NCI-H187 (cell line): ENCODE measurements at places on chromosomes 12 and 14.

GRCh38 chr14:51818748-51819380, 41.5 kb upstream of the GNG2 start:
- peak; percentile 86 for DNase-seq

- no peak for DNase-seq
Observed at GRCh38 chr12:87163122-87163521, 866.1 kb downstream of the C12orf50 start.

DNA sequence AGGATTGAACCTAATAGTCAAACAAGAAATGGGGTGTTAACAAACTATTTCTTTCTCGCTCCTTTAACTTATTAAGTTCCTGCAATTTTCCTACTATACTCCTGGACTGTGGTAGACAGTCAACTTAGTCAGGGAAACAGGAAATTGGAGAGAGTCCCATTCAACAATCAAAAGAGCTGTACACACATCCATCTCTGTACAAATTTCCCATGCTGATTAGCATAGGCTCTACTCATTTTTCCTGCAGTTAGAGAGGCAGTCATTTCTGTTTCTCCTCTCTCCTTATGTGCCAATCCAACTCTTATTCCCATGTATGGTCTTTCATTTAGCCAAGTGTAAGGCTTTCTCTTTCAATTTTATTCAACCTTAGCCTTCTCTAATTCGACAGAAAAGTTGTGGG, 1168.5 kb upstream of the FLRT2 start:
- DNase-seq, result no peak

GRCh38 chr12:125280482-125281377, 215.5 kb downstream of the AACS start:
- no peak for DNase-seq

DNA sequence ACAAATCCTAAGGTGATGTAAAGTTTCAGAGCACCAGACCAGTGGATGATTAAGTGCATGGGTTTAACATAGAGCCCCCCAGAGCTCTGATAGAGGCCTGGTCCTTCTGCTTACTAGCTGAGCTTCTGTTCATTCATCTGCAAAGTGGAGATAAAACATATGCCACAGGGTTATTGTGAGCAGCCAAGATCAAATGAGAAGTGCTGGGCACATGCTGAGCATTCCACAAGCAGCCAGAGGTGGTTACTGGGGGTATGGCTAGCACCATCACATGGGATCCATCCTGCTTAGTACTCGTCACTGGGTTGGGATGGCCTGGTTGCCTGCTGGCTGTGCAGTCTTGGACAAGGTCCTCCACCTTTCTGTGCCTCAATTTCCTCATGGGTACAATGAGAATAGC, 18.0 kb upstream of the SMUG1 start:
- no peak for DNase-seq

DNA sequence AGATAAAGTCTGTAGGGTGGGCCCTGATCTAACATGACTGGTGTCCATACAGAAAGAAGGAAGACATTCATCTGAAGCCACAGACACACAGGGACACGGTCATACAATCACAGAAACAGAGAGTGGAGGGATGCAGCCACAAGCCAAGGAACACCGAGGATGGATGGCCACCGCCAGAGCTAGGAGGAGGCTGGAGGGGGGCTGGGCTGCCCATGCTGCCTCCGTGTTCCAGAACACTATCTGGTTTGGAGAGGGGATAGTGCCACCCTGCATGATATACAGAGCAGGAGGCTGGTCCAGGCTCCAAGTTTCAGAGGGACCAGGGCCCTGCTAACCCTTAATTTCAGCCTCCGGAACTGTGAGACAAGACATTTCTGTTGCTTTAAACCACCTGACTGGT, 8.7 kb downstream of the KRT75 start:
- no peak for DNase-seq

DNA sequence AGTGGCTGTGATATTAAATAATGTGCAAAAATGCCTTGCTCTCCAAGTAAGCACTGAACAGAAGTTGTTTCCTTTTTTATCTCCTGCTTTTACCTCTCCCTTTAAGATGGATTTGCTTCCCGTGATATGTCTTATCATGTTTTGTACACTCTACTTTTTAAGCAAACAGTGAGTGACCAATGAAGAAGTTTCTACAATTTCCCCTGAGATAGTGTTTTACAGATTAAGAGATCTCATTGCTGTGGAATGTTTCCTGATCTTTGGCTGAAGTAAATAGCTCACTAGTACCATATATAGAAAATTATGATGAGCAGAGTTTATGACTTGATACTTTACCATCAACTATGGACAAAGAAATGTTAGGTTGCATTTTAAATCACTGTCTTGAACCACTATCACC, 184.8 kb upstream of the PDE3A start:
- no peak for DNase-seq

GRCh38 chr12:108831309-108831991, 25.9 kb downstream of the SSH1 start:
- no peak for DNase-seq

DNA sequence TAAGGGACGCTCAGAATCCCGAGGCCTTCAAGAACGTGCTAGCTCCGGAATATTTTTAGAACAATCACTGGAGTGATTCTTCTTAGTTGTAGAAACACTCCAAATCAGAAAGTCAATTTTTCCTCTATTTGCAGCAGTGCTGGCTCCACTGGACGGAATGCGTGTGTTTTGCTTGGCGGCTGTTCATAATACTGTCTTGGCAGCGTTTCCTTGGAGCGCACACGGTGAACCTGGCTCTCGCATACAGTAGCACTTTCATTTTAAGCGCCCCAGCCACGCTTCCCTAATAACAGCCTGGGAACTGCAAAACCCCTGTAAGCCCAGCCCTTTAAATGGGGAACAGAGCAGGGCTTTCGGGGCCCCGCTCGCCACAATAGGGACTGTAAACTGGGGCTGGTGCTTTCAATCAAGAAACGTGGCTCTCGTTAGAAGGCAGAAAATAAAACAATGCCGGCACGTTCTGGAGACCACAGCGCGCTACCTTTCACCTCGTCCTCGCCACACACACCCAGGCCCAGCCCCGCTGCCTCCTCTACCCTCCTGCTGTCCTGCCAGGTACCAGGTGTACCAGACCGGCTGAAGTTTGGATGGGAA, 79.9 kb downstream of the BCL11B start:
- DNase-seq, result no peak

DNA sequence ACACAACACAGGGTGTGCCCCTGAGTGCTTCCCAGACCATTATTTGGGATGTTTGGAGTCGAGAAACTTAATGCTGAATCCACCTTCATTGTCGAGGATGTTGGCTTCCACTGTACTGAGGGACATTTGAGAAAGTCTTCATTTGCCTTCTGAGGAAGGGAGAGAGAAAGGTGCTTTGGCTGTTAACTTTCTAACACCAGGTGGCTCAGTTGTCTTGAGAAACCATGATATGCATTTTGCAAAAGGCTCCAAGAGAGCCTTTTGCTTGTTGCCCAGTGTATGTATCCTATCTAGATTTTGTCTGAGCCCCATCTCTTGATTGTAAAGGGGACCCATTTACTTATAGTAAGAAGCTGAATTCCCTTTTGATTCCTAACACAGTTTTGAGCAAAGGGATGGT, 28.6 kb upstream of the NRXN3 start:
- DNase-seq, result no peak

DNA sequence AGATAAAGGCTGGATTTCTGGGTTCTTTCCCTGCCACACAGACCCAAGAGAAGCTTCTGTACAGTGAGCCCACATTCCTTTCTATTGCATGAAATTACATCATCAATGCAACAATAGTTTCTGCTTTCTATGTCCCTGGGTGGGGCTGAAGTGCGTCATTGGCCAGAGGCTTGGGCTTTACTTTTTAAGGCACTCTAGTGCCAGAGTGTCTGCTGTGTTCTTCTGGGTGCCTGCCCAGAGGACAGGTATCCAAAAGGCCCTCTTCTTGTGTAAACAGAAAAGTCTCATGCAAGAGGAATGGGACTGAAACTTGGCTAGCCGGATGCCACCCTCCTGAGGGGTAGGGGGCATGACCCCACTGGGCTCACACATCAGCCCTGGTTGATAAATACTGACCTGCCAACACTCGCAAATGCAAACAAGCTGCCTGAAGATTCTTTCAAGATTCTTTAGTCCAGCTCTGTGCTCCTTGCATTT, 5.9 kb downstream of the KRT86 start:
- no peak for DNase-seq

DNA sequence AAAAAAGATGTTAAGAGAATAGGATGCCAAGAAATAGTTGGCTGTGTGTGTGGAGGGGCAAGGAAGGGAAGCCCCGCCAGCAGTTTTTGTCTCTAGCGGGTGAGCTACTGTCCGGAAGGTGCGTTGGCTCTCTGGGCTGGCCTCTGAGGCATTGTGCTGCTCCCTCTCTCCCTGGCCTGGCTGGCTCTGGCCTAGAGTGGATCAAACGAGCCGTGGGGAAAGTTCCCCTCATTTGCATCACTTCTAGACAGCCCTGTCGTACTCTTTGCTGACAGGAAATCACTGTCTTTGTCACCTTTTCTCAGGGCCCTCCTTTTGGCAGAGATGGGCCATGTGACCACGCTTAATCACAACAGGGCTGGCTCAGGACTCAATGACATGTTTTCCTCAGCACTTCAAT, 236.1 kb upstream of the NPAS3 start:
- no peak for DNase-seq

DNA sequence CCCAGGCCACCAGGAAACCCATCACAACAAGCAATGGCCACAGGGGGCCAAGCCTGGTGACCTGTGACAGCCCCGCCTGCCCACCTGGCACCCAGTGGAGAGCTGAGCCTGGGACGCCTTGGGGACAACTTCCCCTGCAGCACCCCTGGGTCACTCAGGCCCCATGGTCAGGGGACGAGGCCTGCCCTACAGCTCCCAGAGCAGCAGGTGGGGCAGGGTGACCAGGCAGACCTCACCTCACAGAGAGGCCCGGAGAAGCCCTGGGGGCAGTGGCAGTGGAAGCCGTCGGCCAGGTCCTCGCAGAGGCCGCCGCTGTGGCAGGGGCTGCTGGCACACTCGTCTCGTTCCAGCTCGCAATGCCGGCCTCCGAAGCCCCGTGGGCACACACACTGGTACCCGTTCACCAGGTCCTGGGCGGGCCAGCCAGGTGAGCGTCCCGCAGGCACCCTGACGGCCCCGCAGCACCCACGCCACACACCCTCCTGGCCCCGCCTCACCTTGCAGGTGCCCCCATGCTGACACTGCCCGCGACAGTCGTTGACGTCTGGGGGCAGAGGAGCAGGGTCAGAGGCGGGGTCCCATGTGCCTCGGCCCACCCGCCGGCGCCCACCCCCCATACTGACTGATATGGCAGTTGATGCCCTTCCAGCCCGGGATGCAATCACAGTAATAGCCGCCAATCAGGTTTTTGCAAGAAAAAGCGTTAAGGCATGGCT, 18.1 kb downstream of the JAG2 start:
- no peak for DNase-seq

GRCh38 chr14:53963320-53964227, 6.9 kb upstream of the BMP4 start:
- no peak for DNase-seq

- no peak for DNase-seq
Observed at GRCh38 chr12:20144341-20144740, 224.0 kb upstream of the PDE3A start.

DNA sequence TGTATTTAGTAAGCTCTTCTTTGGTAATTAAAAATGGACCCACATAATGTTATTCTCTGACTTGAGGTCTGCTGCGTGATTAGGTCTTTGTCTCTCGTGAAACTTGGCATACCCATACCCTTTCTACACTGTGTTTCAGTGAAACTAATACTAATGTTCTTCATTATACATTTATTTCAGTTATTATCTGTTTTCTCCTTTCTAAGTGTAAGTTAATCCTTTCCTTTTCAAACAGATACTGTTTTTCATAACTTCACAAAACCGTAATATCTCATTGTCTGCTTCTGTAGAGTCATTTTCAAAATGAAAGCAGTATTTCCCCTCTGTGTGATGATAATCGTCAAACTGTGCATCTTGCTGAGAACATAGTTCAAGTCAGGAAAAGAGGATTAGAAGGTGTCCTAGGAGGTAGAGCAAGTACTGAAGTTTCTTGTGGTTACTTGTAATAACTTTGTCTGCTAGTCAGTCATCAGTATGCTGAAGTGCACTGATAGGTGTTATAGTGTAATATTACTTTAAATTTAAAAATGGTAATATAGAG, 15.9 kb downstream of the PYROXD1 start:
- no peak for DNase-seq

DNA sequence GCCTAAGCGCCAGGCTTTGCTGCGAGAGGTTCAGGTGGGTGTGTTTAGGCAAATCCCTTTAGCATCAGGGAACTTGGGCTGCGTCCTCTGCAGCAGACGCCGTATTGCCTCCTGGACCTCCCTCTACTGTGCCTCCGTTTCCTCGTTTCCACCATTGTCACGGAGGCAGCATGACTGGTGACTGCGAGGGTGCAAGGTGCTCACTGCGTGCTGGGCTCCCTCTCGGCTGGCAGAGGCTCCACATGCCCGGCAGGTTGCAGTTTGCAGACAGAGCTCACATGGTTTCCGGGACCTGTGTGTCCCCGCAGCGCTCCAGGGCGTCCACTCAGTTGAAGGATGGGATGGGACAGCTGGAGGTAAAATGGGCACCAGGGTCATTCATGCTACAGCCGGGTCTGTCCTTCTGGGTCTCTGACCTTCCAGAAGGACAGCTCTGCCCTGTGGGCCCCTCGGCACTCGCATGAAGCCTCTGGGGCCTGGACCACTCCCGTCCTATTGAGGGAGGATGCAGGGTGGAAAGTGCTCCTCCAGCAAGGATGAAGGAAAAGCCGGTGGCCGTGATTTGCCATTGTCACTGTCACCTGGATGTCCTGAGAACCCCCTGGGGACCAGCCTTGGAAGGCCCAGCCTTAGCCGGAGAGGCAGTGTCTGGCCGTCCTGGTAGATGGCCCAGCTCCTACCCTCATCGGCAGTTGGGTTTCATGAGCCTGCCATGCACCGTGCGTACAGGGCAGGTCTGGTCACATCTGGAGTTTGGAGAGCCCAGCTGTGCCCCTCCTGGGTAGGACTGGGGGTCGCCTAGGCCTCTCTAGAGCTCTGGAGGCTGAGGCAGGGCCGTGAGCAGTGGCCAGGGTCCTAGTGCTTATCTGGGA, 146.5 kb downstream of the KIF26A start:
- DNase-seq, result no peak

DNA sequence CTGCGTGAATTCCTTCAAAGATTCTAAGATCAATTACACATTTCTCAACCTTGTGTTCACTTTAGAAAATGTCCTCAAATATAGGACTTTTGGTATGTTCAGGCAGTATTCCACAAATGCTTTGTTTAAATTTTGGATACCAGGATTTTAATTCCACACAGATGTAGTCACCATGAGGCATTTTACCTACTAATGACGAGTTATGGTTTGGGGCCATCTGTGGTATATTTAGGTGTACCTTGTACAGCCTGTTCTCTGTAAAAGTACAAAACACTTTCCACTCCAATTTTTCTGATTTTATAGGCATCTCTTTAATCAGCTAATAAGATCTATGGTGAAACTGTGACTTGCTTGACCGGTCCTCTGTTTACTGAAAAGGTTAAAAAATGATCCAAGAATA, 275.7 kb upstream of the PRICKLE1 start:
- DNase-seq, result no peak
